ENCODE measurements at places on chromosomes 2 and 18. TPM values are rescaled to one million over a fixed set of nuclear protein-coding genes. Genes with fewer than 3 reads are reported as not detected.

RNF125 gene
- total RNA-seq, result 2.0 TPM

DNA sequence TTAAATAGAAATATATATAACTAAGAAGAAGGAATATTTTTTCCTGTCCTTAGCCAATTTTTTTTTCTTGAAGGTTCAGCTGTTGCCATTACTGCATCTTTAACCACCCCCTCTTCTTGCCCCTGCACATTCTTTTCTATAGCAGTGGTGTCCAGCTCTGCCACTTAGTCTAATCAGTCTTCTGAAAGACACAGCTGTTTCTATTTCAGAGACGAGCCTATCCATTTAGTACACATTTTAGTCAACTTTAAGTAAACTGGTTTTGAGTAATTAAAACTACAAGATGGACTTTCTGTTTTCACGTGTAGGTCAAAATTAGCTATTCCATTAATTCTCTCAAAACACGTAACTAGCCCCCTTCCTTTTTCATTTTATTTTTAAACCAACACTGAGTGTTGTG, 21.0 kb downstream of the SPOPL start:
- no peak for DNase-seq

GRCh38 chr18:43077510-43078308, 37.8 kb downstream of the RIT2 start:
- DNase-seq, result no peak

THSD7B gene
- total RNA-seq, result 13.9 TPM

Measured in frontal cortex (tissue), 4 donors.